Activated effector memory CD4-positive, alpha-beta T cell treated with anti-CD3 and anti-CD28 coated beads, Interleukin-2, amount 50 U/mL, for 16 hours (primary cell): ENCODE measurements at places on chromosomes 6 and 20.

- no peak for DNase-seq
These were observed 10.5 kb downstream of the NPEPL1 start for GRCh38 chr20:58702859-58703648.

DNA sequence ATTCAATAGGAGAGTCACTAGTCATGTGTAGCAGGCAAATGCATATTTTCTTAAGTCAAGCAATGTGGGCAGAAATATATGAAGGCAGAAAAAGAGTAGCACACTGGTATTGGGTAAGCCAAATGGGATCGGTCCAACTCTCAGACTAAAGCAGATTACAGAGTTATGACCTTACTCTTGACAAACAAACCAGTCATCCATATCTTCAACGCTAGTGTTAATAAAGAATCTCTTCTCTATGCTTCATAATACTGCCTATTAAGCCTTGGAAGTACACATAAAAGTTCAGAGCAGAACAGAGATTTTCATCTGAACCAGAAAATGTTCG, 320.2 kb upstream of the JARID2 start:
- DNase-seq = no peak

- no peak for DNase-seq
These were observed 69.3 kb downstream of the EYA2 start for GRCh38 chr20:46963758-46964617.

- DNase-seq = no peak
These were observed 88.0 kb downstream of the PTPRK start for GRCh38 chr6:128432394-128432793.

DNA sequence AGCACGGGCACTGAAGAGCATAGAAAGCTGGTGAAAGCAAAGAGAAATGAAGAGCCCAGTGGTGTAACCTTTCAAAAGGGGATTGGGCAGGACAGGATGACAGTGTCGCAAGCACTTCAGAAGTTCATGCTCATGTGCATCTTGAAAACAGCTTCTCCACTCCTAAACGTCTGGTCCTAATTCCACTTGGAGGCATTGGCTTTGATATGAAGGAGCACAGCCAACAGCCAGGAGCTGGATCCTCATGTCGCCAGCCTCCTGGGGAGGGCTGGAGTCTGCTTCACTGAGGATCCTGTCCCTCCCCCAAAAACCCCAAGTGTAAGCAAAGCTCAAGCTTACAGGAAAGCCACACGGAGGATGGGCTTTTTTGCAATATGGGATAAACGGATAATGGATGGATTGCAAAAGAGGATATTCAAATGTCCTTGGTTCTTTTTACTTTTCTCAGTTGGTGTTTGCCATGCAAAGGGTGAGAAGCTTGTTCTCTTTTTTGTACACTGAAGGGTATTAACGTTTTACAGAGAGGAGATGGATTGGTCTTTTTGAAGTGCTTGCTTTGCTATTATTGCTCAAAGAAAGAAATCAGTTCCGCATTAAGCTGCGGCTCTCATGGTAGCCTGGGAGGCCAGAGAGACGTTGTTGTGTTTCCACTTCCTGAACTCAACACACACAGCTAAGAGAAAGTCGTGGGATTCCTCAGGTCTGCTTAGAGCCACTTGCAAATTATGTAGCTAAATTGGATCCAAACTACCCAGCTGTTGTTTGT, 92.2 kb downstream of the SIM1 start:
- DNase-seq = no peak
